ENCODE measurements at places on chromosomes 3 and 15.
A peak's percentile ranks its signal among the peaks of the same experiment; 100 is the strongest.

GRCh38 chr15:63111481-63111880 is 10.2 kb upstream of the LACTB start:
- DNase-seq, result no peak

DNA sequence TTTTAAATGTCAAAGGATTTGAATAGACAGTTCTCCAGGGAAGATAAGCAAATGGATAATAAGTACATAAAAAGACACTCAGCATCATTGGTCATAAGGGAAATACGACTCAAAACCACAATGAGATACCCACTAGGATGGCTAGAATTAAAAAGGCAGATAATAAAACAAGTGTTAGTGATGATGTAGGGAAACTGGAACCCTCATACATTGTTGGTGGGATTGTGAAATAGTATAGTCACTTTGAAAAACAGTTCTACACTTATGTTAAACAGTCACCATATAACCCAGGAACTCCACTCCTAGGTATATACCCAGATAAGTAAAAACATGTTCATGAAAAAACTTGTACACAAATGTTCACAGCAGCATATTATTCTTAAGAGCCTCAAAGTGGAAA is 72.5 kb downstream of the GPR156 start:
- DNase-seq, result no peak

- no peak for DNase-seq
These were observed 45.6 kb downstream of the DLEC1 start for GRCh38 chr3:38084334-38085310.

DNA sequence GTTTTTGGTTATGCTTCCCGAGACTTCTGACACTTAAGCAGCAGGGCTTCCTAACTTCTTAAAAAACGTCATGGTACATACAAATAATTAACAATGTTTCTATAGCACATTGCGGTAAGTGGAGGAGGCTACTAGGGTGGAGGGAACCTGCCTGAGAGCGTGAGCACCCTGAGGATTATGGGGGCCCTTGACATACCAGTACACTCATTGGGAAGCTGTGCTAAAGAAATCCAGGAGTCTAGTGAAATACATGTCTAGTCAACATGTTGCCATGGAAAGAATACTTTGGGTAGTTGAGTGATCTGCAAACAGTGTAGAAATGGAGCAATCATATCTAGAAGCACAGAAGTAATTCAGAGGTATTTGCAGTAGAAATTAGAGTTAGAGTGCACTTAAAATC is 39.2 kb upstream of the MAPKBP1 start:
- no peak for DNase-seq

DNA sequence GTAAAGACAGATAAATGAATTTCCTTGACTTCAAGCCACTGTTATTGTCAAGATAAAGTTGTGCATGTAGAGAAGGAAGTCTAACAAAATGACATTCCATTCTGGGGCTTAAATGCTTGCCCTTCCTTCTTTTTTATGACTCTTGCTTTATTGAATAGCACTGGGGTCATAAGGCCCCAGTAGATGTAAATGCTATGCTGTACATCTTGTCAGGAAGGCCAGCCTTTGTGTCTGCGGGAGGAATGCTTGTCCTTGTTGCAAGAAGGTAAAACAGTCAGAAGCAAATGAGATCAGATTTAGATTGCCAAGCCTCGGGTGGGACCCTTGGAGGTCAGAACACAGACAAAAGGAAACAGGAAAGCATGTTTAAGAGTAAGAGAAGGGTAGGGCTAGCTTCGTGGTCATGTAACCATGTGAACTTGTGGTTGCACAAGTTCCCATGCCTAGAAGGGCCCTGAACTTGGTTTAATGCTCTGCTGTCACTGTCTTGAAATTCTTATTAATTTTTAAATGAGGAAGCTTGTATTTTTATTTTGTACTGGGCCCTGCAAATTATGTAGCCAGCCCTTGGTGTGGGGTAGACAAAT is 81.5 kb downstream of the PPM1L start:
- no peak for DNase-seq

DNA sequence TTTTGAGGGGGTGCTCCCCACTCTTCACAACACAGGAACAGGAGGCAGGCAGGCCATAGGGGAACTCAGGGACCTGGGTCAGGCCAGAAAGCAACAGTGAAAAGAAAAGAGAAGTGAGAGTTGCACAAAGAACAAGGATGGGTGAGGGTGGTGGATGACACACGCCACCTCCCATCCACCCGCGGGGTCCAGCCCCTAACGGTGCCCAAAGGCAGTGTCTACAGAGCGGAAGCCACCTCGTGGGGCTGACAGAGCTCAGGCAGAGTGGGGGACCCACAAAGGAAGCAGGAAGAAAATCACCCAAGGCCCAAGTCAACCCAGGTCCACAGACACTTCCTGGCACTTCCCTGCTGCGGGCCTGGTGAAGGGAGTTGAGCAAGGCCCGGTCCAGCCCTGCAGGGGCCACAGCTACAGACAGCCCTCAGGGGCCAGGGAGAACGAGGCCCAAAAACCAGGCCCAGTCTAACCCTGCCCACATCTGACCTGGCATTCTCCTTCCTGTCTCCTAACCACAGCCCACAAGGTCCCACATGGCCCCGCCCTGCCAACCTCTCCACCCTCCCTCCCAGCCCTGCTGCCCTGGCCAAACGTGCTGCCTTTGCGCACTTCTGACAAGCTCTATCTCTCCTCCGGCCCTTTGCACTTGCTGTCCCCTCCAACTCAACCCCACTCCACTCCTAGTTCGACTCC is 5.9 kb downstream of the NUP210 start:
- DNase-seq, result no peak

DNA sequence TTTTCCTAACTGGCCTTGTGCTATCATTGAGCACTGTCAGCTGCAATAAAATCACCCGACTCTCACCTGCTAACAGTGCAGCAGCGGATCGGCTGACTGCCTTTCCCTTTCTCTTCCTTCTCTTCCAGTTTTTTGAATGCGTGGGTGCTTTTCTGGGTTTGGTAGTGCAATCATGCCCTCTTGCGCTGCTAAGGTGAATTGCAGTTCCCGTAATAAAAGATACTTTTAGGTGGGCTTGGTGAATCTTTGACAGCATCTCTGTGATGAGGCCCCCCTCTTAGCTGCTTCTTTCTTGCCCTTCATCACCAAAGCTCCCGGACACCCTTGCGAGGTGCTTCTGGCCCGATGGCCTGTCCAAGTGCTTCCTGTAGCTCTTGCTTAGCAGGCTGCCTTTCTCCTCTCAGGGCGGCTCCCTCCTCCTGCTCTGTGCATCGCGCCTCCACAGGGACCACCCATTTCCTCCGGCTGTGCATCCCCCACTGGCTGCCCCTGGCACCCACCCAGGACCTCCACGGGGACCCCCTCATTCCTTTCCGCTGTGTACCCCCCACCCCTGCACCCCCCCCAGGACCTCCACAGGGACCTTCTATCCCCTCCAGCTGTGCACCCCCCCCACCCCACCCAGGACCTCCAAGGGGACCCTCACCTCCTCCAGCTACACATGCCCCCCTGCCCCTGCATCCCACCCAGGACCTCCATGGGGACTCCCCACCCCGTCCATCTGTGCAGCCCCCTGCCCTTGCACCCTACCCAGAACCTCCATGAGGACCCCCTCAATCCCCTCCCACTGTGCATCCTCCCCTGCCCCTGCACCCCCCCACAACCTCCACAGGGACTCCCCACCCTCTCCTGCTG is 50.8 kb upstream of the RPL32 start:
- peak; percentile 21 for DNase-seq

GRCh38 chr15:92059036-92059970 is 205.8 kb downstream of the SLCO3A1 start:
- DNase-seq, result no peak

GRCh38 chr15:54638666-54639065 is 558.1 kb downstream of the RSL24D1 start:
- DNase-seq, result no peak

- DNase-seq, result no peak
These were observed 18.2 kb downstream of the CSNK1G1 start for GRCh38 chr15:64337761-64338160.

GRCh38 chr3:89957451-89957850 is 850.0 kb downstream of the EPHA3 start:
- DNase-seq, result no peak

DNA sequence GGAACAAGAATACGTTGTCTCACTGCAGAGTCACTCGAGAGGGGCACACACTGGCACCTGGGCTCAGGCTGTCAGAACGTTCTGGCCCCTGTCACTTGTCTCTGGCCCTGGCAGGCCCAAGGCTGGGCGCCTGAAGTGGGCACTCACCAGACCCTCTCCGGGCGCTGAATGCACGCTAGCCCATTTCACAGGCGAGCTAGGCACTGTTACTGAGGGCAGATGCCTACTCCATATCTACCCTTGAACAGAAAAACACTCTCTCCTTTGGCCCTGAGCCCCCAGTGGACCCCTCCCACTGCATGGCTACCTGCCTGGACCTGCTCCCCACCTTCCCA is 42.3 kb upstream of the IQSEC1 start:
- no peak for DNase-seq

- DNase-seq, result no peak
These were observed 427.1 kb upstream of the NR2F2 start for GRCh38 chr15:95903352-95903751.

GRCh38 chr3:88059380-88060170 is 520 bp downstream of the ZNF654 start:
- DNase-seq, result no peak

- DNase-seq, result no peak
These were observed 56.1 kb upstream of the KIF23 start for GRCh38 chr15:69357773-69358771.

DNA sequence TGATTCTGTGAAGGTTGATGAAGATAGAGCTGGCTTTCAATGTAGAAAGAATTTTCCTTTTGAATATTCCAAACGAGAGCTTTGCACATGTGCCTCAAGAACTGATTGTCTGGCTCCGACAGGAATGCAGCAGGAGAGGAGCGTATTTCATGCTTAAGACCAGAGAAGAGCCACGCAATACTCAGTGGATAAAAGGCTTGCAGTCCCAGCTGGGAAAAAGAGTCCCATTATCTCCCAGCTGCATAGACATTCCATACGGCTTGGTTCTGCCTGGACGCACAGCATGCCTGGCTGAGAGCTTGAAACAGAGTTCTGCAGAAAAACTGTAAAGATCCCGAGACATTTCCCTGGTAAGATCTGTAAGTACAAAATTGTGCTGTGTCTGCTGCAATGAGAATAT is at the start of gene CNTN6:
Gene CNTN6, plus strand, starts transcription at position 254 of the 400 bp plus-strand sequence. CDS start 54,985 bp downstream, outside the sequence.
- no peak for DNase-seq

- DNase-seq, result no peak
These were observed 149.3 kb upstream of the SLC2A2 start for GRCh38 chr3:171175741-171176234.

DNA sequence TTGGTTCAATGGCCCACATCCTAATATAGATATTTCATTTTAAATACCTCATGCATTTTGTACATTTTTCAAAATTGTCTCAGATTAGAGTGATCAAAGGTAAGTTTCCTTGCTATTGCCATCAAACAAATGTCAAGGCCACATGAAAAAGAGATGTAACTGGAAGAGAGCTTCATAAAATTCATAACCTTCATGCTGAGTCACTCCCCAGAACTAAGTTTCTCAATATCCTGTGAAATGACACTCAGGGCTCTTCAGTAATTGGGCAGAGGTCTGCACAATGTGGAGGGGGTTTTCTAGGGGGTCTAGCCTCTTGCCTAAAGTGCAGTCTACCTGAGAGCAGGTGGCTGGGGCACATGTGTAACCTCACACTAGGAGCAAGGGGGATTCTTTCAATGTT is 152.2 kb upstream of the SLC2A2 start:
- DNase-seq, result no peak

GRCh38 chr3:190404715-190405114 is 16.8 kb downstream of the CLDN16 start:
- no peak for DNase-seq

DNA sequence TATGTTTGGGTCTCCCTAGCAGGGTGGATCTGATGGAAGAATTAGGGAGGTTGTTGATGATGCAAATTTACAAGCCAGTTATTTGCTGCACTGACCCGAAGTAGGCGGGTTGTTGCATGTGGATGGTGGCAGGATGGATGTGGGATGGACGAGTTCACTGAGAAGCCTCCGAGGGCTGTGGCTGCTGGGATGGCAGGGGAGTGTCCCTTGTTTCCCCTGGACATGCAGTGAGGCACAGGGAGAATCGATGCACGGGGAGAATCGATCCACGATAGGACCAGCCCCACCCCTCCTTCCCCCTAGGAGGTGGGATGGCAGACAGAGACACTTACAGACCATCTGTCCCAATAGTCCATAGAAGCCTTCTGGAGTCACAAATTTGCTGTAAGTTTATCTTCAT is 31.0 kb upstream of the KLF13 start:
- DNase-seq, result no peak

DNA sequence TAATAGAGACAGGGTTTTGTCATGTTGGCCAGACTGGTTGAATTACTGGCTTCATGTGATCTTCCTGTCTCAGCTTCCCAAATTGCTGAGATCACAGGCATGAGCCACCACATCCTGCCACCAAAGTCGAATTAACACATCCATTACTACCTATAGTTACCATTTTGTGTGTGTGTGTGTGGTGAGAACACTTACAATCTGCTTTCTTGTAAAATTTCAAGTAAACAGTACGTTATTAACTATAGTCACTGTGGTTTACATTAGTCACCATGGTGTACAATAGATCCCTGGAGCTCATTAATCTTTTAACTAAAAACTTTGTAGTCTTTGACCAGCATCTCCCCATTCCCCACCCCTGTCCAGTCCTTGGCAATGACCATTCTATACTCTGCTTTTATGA is 270.0 kb downstream of the NAALADL2 start:
- no peak for DNase-seq

GRCh38 chr3:131233900-131234668 is 147.5 kb upstream of the NUDT16 start:
- no peak for DNase-seq

GRCh38 chr15:38072348-38073177 is 138.1 kb downstream of the TMCO5A start:
- no peak for DNase-seq

DNA sequence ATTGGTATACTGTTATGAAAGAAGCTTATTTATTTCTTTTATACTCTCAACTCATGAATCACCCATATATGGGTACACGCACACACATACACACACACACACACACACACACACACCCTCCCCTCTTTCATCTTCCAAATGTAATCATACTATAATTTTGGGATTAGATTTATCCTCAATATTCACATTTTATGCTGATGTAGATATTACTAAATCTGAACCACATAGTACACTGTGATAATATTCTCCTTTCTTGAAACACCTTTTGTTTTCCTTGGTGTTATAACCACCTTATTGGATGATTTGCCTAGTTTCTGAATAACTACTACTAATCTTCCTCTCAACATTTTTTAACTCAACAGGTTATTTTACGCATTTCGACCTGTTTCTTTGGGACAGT is 8.1 kb upstream of the GHSR start:
- no peak for DNase-seq

DNA sequence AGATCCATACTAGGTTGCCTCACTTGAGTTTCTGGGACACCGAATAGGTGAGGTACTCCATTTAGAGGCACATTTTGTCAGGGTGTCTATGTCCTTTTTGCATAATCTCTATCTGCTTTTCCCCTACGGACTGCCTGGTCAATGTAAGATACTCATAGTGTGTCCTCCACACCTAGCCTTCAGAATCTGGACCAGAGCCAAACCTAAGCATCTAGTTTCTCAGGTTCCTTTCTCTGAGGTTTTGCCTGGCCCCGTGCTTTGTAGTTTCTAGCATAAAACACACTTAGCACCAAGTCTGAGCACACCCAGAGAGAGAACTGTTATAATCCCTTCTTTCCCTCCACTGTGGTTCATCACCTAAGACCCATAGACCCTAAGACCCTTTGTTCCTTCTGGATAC is 105.9 kb upstream of the MLF1 start:
- DNase-seq, result no peak

- no peak for DNase-seq
These were observed 19.7 kb downstream of the CHMP2B start for GRCh38 chr3:87246662-87247429.
